Stimulated activated CD4-positive, alpha-beta T cell treated with anti-CD3 and anti-CD28 coated beads, Interleukin-1b, Interleukin-23, amount 100 ng/mL, for 48 hours (primary cell): ENCODE measurements at places on chromosomes 4 and X.
A peak's percentile ranks its signal among the peaks of the same experiment; 100 is the strongest.

- DNase-seq, result no peak
These were observed 63.4 kb downstream of the RASL11B start for GRCh38 chr4:52925531-52925968.

GRCh38 chr4:114636192-114636935, 37.8 kb downstream of the UGT8 start:
- no peak for DNase-seq

DNA sequence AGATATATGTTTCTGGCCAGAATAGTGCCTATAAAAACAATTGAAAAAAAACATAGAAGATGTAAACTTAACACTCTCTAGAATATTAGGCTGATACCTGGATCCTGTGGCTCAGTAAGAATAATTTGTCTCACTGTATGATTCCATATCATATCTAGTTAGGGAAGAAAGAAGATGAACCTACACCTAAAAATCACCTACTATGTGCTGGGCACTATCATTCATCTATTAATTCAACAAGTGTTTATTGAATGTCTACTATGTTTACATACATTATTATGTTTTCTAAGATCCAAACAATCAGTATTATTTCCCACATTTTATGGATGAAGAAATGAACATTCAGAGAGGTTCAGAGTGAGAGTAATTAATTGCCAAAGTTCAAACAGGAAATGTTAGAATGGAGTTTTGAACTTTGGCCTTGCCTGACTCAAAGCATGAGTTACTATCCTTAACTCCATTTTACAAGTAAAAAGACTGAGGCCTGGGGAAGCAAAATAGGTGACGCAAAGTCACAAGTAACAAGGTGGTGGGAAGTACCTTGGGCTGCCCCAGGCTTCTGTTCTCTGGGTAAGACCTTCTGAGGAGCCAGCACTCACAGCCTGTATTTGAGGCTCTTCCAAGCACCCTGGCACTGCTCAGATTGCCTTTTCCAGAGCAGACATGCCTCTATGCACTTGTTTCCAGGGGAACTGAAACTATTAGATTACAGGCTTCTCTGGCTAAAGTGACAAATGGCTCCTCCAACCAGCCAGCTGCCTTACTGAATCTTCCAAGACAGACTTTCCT, 111.1 kb upstream of the ACSL4 start:
- no peak for DNase-seq

- DNase-seq, result no peak
These were observed 57.8 kb upstream of the SLC39A8 start for GRCh38 chr4:102403116-102403515.

DNA sequence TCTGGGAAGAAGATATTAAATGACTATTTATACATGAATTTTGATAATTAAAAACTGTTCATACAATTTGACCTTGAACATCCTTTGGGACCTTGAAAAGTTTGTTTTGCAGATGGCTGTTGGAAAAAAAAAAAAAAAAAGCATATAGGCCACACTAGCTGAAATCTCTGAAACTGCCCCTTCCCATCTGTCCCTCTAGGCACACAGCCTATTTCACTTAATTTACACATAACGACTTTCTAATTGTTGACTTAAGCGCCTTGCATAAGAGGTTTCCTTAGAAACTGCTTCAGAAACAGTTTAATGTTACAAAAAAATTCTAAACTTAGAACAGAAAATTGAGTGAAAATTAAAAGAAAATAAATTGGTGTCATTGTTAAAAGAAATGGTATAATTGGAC, 131.0 kb downstream of the COX18 start:
- DNase-seq, result no peak

GRCh38 chr4:37516057-37516775, 170.0 kb downstream of the RELL1 start:
- DNase-seq, result no peak

DNA sequence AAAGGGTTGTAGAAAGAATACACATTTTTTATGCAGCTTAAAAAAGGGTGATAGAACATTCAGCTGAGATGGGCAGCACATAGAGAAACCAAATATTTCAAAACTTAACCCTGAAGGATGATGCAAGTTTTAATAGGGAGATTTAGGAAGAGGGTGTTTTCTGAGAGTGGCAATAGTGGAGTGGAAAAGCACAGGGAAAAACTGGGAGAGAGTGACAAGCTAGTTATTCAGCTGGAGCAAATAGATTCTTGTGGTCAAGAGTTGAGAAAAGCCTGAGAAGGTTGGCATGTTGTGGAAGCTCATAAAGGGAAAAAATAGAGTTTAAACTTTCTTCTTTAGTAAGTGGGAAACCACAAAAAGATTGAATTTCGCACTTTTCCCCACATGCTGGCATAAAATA, 359.6 kb upstream of the PITX2 start:
- DNase-seq, result no peak

- no peak for DNase-seq
These were observed 120.8 kb upstream of the HS3ST1 start for GRCh38 chr4:11549525-11549924.

DNA sequence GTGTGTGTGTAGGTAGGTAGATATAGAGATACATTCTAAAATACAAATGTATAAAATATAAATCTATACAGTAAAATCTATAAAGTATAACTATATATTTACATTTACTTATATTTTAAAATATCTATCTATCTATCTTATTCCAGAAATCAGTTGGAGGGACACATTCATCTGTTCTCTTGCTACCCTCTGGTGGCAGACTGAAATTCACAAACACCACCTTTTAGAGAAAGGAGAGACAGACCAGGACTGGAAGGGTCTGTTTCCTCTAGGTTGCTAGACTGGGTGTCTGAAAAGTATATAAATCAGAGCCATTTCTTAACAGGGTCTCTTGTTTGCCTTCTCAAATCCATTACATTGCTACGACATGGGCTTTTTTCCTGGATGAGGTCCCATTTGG, 343.0 kb downstream of the OPHN1 start:
- no peak for DNase-seq

DNA sequence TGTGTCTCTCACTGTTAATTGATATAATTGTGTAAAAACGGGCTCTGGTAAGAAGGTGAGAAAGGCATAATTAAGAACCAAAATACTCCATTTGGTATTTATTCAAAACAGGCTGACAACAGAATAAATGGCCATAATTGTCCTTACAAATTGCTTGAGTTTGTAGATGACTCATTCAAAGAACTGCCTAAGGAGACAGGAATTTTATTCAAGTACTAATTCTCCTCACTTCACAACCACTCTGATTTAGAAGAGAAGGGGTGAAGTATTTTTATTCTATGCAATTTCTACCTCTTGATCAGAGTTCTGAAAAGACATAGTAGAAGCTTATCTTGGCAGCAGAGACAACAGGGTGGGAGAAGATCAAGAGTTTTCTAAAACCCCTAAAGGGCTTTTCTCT, 43.1 kb downstream of the ATP11C start:
- no peak for DNase-seq

DNA sequence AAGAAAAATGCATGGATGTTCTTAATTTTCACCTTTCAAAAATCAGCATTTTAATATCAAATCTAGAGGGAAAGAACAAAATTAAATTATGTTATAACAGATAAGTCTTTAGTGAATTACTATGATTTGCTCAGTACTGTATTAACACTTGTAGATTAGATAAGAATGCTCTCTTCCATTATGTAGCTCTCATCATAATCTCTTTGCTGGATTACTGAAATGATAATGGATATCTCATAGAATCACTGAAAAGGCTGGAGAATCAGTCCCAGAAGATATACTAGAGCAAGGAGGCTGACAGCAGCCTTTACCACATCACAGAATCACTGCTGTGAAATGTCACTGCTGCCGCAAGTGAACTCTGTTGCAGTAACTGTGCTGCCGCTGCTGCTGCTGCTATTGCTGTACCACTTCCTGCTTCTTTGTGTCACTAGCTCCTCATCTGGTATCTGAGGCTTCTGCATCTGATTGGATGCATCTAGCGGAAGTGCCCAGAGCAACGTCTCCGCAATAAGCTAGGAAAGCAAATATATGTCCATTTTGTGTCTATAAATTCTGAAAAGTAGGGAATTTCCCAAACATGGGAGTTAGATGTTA, 738.2 kb downstream of the ADGRL3 start:
- peak; percentile 6 for DNase-seq

DNA sequence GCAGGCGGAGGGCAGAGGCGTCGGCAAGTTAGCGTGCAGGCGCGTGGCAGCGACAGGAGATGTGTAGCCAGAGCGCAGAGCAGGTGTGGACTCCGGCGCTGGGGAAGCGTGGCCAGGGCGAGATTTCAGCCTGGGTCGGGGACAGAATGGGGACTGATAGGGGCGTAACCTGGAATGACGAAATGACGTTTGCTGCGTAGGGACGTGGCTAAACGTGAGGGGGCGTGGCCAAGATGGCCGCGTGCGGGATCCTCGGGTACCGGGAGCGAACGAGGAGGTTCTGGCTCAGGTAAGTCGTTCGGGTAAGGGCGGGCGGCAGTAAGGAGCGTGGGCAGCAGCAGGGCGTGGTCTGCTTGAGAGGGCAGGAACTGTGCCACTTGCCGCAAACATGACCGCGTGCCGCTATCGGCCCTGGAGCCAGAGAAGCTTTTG, 10.9 kb upstream of the CLTRN start:
- peak; percentile 89 for DNase-seq

DNA sequence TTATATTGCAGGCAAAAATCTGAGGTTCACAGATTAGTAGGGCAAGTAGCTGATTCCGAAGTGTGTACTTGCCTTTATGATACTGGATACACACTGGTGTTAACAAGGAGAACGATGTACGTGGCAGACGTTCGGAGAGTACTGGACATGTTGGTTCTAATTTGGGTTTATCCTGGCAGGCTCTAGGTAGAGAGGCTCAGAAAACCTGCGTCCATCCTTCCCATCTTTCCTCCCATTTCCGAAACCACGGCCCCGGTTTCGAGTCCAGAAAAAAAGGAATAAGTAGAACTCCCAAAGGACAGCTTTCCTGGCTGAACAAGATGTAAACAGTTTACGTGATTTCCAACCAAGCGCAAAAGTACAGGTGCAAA, 351 bp upstream of the SLC30A9 start:
- DNase-seq, result no peak

- no peak for DNase-seq
These were observed 67.3 kb downstream of the ASB9 start for GRCh38 chrX:15202454-15203177.

- no peak for DNase-seq
These were observed 1.8 kb downstream of the CCDC22 start for GRCh38 chrX:49237060-49237459.

GRCh38 chr4:13840502-13841190, 213.1 kb upstream of the BOD1L1 start:
- DNase-seq, result no peak

GRCh38 chr4:105944540-105944939, 49.3 kb downstream of the NPNT start:
- no peak for DNase-seq

GRCh38 chr4:172514801-172515200, 653.8 kb upstream of the GALNT7 start:
- DNase-seq, result no peak

DNA sequence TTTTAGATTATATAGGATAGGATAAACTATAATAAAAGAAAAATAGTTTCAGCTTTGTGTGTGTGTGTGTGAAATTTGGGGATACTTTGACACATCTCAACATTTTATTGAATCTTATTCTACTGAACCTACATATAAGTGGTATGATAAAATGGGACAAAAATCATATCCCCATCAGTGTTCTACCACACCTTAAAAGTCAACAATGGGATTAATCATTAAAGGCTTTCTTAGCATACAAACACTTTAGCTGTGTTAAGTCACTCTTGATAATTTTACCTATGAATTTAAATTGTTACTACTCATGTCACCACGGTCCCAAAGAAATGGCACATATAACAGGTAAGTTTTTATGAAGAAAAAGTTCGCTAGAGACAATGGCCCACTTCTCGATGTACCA, 37.7 kb upstream of the LRBA start:
- DNase-seq, result no peak

DNA sequence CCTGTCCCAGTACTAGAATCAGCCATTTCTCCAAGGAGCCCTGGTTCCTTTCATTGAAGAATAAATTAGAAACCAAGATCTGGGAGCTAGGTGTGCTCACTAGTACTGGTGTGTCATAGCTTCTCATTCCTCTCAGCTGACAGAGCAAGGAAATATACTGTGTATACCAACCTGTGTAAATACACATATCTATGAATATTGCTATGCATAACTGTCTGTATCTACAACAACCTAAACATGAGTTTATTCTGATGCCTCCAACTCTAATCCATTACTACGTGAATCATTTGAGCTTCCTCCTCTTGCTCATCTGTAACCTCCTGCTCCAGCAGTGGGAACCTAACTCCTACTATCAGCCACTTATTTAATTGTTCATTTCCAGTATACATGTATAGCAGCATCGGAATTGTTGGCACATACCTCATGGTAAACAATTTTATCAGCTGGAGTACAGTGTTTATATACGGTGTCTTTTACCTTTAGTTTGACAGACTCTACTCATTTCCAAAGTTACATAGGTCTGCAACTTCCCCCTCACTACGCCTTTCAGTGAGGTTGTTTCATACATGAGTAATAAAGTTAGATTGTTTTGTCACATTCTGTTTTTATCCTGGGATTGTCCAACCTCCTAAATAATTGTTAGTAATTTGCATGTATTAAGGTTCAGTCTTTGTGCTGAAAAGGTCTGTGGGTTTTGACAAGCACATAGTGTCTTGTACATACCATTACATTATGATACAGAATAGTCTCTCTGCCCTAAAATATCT, 7.1 kb upstream of the SCRG1 start:
- DNase-seq, result no peak

DNA sequence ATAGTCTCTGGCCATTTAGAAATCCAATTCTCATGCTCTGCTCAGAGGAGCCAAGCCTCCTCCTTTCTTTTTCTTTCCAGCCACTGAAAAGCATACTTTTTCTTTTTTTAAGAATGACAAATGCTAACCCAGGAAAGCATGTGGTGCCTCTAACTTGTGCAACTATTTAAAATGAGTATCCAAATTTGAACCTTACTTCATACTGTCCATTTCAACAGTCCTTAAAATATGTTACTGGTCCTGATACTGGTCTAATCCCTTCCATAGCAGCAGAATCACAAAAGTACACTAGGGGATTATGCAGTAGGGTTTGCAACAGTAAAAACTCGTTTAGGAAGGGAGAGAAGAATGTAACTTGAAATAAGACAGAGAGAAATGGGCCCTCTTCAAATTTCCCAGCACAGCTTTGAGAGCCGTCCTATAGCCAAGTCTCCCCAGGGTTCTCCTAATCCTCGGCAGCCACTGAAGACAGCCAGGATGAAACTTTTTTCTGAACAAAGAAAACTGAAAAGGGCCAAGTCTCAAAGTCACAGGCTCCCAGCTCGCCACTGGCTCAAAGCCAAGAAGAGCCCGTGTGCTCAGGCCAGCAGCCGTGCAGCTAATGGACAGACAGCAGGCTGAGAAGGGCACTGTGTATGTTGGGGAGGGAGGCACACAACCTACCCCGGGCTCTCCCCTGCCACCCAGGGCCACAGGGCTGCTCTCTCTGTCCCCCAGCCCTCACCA, 39.5 kb downstream of the GPC4 start:
- no peak for DNase-seq

DNA sequence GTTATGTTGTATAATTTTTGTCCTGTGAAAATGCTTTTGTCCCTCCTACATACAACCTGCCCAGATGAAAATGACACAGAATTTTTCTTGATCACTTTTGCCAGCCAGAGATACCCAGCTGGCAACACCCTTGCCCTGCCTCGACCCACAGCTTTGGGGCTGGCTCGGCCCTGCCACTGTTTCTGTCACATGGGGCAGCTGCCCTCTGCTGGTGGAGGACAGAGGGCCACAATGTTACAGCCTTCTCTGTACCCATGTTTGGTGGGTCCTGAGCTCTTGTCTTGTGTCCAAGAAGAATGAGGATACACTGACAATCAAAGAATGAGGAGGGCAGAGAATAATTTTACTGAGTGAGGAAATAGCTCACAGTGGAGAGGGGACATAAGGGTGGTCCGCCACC, 31.1 kb downstream of the BMP15 start:
- DNase-seq, result no peak

- DNase-seq, result no peak
These were observed 58.8 kb downstream of the PPP3CA start for GRCh38 chr4:101288365-101289145.
